A549 treated with dexamethasone at 1 μM for 4 hours (cell line): ENCODE measurements at places on chromosomes 13 and 19. TPM values are rescaled to one million over a fixed set of nuclear protein-coding genes. Genes with fewer than 3 reads are reported as not detected.

Gene TMEM255B
- 0.87 to 1.3 TPM (median 0.93 TPM) in 5 replicates for total RNA-seq

Gene ZNF468
- total RNA-seq, result 0.35 to 0.60 TPM (median 0.53 TPM) in 5 replicates

Gene HPN
- total RNA-seq, result 0.03 to 0.21 TPM (median 0.09 TPM) in 5 replicates

Gene CLDN10
- total RNA-seq, result 0.13 to 0.27 TPM (median 0.18 TPM) in 4 of 5 replicates, not detected in the other

Gene FXYD7
- 0.14 to 0.19 TPM (median 0.17 TPM) in 3 of 5 replicates, not detected in the others for total RNA-seq

Gene ATCAY
- 0.04 to 0.09 TPM (median 0.06 TPM) in 5 replicates for total RNA-seq

Gene ZNF583
- total RNA-seq, result 1.6 to 2.4 TPM (median 2.3 TPM) in 5 replicates
